Germinal center (tissue), 1 donor: ENCODE measurements at places on chromosomes 1 and 21.

- no peak for DNase-seq
These were observed 1020.2 kb downstream of the TTLL7 start for GRCh38 chr1:82978461-82979324.

DNA sequence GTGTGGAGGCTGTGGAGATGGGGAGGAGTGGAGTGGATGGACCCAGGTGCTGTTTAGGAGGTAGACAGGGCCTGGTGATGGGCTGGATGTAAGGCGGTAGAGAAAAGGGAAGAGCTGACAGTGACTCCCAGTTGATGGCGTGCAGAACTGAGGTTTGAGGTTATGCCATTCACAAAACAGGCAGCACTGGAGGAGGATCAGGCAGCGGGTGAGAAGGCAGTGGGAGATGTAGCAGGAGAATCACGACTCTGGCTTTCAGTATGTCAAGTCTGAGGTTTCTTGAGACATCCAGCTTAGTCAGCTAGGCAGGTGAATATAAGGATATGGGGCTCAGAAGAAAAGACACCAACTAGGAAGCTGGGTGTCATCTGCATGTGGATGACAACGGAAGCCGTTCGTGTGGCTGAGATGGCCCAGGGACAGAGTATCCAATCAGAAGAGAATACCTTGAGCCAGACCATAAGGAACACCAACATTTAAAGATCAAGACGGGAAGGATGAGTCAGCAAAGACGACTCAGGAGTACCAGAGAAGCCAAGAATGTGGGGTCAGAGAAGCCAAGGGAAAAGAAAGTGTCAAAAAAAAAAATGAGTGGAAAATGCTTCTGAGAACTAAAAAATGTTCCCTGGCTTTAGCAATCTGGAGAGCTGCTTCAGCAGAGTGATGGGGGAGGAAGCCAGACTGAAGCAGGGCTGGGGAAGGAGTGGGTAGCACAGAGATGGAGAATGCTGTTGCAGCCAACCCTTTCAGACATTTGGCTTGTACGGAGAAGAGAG, 15.2 kb downstream of the LRRN2 start:
- no peak for DNase-seq

DNA sequence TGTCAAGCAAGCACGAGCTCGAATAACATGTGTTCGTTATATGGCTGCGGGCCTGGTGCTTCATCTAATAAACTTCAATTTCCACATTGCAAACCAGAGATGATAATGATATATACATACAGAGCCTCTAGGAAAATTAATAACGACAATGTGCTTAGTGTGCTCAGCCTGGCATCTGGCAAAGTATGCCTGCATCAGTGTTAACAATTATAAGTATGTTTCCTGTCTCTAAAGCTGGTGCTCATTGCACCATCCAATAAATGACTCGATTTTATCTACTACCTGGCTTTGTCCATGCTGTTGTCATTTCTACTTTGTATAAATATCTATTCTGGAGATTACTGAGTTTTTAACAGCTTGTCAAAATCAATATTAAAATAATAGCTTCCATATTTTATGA, 1402.6 kb downstream of the MRPL39 start:
- no peak for DNase-seq

DNA sequence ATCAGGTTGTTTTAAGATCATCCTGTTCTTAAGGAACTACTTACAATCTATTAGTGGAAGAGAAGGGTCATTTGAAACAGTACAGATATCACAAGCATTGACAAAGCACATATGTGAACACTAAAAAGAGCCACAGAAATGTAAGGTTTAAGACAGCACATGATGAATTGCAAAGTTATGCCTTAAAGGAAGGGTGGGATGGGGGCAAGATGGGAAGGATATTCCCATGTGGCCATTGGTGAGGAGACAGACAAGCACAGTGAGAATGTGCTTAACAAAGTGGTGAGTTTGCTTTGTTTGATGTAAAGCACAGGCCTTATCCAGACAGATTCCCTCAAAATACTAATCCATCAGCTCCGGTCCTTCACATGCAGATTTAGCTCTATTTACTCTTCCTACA, 151.6 kb upstream of the IVNS1ABP start:
- DNase-seq, result no peak

GRCh38 chr1:20194757-20195461, 8.6 kb upstream of the PLA2G2C start:
- peak; percentile 63 for DNase-seq

GRCh38 chr1:198880397-198880796, 241.6 kb downstream of the PTPRC start:
- no peak for DNase-seq

DNA sequence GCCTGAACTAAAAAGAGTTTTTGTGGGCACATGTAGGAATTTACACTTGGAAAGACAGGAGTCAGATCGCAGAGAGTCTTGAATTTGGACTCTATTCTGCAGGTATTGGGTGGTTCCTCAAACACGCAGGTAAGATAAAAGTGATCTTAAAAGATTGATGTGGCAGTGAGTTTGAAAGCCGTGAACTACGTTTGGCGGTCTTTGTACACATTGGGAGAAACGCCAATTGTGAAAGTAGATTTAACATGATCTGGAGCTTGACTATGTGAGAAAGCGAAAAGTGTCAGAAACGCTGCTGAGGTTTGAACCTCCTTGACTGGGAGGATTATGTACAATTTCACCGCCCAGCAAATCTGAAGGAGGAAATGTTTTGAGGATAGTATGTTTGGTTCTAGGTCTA, 1.5 kb upstream of the PPP2R5A start:
- DNase-seq, result no peak

DNA sequence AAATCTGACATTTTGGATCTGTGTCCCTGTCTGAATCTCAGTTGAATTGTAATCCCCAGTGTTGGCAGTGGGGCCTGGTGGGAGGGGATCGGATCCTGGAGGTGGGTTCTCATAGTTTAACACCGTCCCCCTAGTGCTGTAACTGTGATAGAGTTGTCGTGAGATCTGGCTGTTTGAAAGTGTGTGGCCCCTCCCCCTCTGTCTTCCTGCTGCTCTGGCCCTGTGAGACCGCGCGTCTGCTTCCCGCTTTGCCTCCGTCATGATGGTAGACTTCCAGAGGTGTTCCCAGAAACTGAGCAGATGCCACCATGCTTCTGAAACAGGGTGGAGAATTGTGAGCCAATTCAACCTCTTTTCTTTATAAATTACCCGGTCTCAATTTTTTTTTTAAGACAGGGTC, 25.0 kb downstream of the AGPAT3 start:
- no peak for DNase-seq

DNA sequence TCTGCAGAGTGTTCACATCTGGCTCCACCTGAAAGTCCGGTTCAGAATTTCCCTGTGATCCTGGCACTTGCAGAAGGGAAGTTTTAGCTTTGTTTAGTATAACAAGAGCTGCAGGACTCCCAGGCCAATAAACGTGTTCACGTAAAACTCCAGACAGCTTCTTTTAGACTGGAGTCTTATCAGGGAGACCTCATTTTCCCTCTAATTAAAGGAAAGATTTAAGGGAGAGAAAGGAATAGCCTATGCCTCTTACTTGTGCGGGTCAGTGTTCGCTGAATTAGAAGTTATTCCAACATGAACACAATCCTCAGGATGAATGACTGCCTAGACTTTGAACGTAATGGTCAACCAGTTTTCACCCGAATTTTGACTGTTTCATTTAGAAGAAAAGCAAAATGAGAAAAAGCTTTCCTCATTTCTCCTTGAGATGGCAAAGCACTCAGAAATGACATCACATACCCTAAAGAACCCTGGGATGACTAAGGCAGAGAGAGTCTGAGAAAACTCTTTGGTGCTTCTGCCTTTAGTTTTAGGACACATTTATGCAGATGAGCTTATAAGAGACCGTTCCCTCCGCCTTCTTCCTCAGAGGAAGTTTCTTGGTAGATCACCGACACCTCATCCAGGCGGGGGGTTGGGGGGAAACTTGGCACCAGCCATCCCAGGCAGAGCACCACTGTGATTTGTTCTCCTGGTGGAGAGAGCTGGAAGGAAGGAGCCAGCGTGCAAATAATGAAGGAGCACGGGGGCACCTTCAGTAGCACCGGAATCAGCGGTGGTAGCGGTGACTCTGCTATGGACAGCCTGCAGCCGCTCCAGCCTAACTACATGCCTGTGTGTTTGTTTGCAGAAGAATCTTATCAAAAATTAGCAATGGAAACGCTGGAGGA, 202.1 kb upstream of the SGIP1 start:
- peak; percentile 20 for DNase-seq

DNA sequence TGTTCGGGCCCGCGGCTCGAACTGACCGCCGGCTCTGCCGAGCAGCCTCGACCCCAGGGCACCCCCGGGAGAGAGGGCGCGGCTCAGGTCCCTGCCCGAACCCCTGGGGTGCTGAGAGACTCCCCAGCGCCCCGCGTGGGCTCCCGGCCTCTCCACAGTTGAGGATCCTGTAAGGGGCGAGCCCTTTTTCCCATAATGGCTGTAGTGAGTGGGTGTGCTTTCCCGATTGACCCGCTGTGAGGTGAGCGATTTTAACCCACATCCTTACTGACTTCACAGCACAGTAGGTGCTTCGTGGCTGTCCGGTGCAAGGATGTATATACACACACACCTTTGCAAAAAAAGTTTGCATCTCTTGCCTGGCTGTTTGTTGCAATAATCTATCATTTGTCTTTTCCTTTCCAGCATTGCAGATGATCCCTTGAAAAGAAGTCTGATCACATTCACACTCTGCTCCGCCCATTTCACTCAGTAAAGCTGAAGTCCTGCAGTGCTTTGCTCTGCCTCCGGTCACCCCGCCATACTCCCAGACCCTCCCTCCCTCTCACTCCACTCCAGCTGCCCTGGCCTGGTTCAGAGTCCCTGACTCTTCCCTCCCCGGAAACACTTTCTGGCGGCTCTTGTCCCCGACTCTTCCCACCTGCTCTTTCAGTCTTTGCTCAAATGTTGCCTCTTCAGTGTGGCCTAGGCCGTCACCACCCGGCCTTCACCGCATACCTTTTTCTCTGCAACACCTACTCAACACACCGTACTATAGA, 955 bp upstream of the UBE2G2 start:
- peak; percentile 26 for DNase-seq

- DNase-seq, result no peak
These were observed 85.1 kb downstream of the JAK1 start for GRCh38 chr1:64881281-64881680.

GRCh38 chr1:145990249-145990855, 6.0 kb downstream of the TXNIP start:
- DNase-seq, result no peak

DNA sequence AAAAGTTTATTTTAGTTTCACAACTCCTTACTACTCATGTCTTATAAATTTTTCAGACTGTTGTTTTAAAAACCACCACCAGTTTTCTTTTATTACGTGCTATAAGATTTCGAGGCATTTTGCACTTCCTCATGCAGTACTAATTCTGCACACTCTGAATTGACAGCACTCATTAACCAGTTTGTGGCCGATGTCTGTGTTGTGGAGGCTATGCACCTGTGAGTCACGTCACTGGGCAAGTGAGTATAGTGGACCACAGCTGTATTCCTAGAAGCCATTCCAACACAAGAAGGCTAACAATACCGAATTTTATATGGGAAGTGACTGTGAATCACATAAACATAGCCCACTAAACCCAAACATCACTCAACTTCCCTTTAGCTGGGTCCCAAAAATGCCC, 21.0 kb upstream of the SPATA6 start:
- DNase-seq, result no peak

- DNase-seq, result no peak
These were observed 35.4 kb downstream of the LDLRAD2 start for GRCh38 chr1:21847223-21848205.

DNA sequence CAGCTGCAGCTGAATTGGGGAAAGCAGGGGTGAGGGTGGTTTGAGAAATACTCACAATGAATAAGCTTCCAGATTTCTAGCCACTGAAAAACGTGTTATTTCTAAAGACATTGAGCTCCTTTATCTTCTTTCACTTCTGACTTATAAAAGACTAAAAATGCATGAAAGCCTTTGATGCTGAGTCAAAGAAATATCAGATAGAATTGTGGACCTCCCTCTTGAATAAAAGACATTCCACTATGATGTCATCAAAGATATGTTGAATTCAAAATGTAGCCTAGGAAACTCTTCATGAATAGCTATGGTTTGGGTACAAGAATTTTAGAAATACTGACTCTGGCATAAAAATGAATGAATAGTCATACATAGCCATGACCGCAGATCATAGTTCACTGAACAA, 44.7 kb upstream of the COL24A1 start:
- DNase-seq, result no peak

DNA sequence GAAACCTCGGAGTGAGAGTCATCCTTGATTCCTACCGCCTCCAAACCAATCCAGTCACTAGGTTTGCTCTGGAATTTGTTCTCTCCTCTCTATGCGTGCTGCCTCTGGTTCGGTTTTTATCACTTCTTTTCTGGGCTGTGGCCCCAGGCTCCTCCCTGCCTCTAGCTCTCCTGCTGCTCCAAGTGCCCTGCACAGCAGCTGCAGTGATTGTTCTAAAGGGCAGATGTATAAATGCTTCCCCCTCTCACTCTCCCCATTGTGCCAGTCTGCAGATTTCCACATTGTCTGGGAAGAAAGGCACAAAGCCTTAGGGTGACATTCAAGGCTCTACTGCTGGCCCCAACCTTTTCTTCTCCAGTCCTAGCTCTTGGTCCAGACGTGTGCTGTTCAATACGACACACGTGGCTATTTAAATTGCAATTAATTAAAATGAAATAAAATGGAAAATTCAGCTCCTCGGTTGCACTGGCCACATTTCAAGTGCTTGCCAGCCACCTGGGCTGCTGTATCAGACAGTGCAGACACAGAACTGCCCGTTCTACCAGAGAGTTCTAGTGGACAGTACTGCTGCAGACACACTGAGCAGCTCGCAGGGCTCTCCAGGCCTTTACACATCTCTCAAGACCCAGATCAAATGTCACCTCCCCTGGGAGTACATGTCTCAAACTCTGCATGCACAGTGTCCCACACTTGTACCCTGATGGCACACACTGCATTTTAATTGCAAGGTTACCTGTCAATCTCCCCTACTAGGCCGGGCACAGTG, 12.4 kb downstream of the TRIM62 start:
- no peak for DNase-seq

DNA sequence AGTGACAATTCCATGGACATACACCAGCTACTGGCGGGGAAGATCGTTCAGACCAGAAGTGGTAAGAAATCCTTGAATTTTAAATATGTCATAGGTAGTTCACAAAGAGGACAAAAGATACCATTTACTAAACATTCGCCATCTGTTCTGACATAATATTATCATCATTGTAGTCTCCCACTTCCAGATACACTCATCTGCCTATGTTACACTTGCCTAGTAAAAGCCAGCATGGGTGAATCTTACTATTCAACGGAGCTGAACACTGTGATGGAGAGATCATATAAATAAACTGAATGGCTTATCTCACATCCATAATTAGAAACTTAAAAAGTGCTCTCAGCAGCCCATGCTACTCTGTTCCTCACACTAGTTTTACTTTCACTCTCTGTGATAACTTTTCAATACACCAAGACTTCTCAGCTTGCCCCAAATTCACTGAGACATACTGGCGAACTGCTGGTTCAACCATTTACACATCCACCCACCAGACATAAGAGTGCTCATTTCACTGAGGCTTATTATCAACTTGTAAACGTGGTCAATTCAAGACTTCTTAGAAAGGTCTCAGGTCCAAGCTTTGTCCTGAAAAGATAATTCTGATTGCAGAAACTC, 463 bp upstream of the PRRC2C start:
- peak; percentile 46 for DNase-seq
